Activated T-cell treated with anti-CD3 and anti-CD28 coated beads for 1 hour (primary cell): ENCODE measurements at places on chromosomes 16 and 17.
A peak's percentile ranks its signal among the peaks of the same experiment; 100 is the strongest.

GRCh38 chr16:76386784-76387183 is 109.6 kb downstream of the CNTNAP4 start:
- DNase-seq = no peak

GRCh38 chr17:48102043-48102750 is 919 bp upstream of the CBX1 start:
- no peak for DNase-seq

- DNase-seq = no peak
Observed at GRCh38 chr16:48592839-48593429, 17.0 kb downstream of the N4BP1 start.

DNA sequence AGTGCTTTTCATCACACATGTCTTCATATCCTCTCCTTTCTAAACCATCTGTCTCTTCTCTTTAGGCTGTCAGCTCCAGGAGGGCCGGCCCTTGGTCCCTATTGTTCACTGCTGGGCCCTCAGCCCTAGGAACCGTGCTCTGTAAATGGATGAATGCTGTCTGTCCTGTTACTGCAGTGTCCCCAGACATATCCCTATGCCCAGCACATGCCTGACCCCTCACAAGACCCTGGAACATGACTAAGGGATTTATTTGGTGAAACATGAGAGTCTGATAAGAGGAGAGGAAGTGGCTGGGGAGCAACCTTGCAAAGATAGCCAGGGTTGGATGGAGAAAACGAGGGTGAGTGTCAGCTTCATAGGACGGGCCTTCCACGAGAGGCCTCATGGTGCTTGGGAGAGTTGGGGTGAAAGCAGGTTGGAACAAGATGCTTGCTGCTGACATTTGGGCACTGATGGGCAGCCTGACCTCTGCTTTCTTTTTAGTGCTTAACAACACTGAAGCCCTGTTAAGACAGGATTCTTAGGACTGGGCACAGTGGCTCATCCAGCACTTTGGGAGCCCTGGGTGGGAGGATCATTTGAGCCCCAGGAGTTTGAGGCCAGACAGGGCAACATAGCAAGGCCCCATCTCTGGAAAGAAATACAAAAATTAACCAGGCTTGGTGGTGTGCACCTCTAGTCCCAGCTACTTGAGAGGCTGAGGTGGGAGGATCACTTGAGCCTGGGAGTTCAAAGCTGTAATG is 39.0 kb downstream of the ABCC1 start:
- DNase-seq = no peak

DNA sequence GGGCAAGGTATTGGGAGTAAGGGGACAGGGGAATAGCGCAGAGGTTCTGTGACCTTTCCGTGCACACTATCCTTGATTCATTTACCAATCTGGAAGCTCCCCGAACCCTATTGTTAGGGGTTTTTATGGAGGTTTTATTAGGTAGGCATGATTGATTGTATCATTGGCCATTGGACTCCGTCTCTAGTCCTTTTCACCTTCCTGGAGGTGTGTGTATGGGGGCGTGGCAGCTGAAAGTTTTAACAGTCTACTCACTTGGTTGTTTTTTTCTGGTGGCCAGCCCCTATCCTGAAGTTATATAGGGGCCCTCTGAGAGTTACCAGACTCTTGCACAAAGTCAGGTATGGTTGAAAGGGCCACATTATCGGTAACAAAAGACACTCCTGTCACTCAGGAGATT is 23.0 kb downstream of the MAP2K4 start:
- DNase-seq = no peak

DNA sequence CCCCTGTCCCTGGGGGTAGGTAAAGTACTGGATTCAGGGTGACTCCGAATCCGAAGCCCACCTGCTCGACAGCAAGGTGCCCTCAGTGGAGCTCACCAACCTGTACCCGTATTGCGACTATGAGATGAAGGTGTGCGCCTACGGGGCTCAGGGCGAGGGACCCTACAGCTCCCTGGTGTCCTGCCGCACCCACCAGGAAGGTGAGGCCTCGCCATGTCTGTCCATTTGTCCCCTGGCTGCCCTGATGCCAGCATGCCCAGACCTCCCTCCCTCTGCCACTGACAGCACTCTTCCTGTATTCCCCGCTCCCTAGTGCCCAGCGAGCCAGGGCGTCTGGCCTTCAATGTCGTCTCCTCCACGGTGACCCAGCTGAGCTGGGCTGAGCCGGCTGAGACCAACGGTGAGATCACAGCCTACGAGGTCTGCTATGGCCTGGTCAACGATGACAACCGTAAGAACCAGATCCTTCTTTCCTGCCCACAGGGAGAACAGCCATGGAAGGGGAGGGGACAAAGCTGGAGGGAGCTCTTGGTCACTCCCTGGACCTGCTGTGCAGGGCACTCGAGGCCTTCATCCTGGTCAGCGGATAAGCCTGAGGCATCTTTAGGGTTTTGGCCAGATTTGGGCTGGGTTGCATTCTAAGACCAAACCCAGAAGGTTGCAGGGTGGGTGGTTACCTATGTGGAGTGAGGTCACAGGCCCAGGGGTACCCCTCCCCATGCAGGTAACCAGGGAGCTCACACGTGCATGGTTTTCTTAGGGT is 14.2 kb downstream of the GALK1 start:
- DNase-seq = no peak

GRCh38 chr16:59424714-59425273 is 690.7 kb upstream of the GOT2 start:
- no peak for DNase-seq

DNA sequence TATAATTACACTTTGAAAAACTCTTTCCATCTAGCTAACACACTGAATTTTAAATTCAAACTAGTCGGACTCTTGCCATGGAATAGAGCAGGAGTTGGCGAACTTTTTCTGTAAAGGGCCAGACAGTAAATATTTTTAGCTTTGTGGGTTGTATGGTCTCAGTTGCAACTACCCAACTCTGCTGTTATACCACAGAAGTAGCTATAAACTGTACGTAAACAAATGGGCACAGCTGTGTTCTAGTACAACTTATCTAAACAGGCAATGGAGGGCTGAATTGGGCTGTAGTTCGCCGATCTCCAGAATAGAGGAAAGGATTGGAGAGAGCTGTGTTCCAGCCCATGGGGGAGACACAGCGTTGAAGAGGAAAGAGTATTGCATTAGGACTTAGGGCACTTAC is 8.7 kb downstream of the CNTROB start:
- no peak for DNase-seq

DNA sequence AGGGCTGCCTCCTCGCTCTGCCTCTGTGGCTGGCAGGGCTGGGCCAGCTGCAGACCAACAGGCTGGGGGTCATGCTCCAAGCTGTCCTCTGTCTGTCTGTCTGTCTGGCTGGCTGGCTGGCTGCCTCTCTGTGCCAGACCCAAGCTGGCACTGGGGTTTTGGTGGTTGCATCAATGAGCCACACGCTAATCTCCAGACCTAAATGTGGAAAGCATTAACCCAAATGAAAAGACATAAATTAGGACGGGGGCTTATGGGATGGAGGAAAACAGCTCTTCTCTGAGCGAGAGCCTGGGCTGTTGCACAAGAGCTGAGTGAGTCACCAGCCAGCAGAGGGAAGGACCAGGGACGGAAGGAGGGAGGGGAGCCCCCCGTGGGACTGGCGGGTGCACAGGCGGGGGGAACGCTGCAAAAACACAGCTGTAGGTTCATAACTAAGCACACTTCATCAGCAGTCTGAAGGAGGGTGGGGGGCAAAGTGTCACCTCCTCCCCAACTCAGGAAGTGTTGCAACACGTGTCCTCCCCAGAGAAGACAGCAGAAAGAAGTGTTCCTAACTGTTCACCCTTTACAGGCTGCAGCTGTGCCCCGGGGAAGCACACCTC is 83.4 kb downstream of the GAS7 start:
- DNase-seq = peak; percentile 39

GRCh38 chr17:72266112-72266775 is 145.4 kb downstream of the SOX9 start:
- DNase-seq = no peak

DNA sequence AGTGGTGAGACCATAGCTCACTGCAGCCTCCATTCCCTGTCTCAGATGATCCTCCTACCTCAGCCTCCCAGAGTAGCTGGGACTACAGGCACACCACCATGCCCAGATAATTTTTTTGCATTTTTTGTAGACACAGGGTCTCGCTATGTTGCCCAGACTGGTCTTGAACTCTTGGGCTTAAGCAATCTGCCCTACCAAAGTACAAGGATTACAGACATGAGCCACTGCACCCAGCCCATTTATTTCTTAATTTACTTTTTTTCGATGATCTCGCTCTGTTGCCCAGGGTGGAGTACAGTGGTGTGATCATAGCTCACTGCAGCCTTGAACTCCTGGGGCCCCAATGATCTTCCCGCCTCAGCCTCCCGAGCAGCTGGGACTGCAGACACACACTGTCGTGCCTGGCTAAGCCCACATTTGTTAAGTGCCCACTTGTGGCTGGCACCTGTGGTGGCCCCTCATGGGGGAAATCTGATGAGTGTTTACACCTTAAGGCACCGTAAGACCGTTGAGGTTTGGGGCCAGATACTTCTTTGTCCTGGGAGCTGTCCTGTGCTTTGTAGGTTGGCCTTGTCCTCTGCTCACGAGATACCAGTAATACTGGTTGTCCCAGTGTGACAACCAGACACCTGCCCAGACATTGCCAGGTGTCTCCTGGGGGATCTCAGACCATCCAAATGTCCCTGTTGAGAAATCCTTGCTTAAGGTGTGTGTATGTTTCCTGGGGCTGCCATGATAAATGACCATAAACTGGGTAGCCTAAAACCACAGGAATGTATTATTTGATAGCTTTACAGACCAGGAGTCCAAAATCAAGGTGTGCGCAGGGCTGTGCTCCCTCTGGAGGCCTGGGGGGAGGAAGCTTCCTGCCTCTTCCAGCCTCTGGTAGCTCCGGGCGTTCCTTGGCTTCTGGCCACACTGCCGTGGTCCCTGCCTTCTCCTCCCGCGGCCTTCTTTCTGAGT is 141.4 kb upstream of the GSE1 start:
- DNase-seq = no peak

DNA sequence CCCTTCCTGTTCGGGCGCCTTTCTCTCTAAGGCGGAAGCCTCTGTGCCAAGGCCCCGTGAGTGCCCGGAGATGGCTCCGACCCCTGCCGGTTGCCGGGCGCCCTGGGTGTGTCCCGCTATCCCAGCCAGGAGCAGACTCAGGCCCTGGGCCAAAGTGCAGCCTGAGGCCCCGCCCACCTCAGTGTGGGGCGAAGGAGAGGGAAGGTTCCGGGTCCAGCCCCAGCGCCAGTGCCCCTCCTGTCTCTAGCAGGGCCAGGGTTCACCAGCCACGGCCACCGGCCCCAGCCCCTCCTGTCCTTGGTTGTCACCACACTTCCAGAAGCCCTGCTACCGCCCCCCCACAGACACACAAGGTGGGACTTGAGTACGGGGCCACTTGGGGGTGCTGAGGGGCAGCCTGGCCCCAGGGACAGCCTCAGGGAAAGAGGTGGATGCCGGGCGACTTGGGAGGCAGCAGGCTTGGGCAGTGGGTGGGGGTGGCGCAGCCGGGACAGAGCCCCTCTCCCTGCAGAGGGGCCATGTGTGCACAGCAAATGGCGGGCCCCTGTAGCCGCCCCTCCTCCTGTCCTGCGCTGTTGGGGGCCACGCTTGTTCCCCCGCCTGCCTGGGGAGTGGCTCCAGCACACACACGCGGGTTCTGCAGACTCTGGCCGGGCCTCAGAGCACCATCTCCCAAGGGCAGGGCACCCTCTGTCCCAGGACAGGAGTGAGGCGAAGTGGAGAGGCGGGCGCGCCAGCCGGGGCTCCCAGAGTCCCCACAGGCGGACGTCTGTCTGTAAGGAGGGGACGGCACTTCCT is 6.0 kb downstream of the C1QTNF8 start:
- DNase-seq = no peak

GRCh38 chr16:17409894-17410293 is 60.9 kb downstream of the XYLT1 start:
- DNase-seq = no peak

- no peak for DNase-seq
Observed at GRCh38 chr17:42950044-42950783, 14.0 kb downstream of the AARSD1 start.

DNA sequence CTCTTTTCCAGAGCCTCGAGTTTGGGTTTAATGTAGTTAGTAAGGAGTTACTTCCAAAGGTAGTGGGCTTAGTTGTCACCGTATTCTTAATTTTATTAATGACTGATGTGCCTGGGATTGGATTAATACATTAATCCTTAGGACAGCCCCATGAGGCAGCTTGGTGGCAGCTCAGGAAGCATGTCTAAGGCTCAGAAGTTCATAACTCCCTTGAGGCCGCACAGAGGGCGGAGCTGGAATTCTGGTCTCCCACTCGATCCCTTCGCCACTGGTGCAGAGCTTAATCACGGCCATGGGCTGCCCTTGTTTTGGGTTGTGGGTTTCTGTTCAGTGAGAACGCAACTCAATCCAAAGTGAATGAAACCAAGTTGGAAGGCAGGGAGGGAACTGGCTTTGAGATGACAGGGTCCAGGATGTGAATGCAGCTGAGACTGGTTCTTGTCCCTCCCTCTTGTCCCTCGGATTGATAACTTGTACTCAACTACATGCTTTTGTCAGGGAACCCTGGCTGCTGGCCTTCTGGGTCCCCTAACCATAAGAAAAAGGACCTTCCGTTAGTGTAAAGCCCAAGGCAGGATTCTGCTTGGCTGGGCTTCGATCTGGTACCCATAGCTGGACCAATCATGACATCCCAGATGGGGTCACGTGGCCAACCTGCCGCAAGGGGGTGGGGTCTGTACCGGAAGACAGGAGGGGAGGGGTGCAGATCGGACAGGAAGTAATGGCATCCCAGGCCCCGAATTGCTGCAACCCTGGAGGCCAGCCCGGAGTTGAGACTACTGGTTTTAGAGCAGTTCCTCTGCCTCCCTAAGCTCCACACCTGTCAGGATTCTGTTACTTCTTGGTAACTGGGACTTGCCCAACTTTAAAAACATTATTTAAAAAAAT is 45.4 kb downstream of the SNX20 start:
- DNase-seq = no peak

- no peak for DNase-seq
Observed at GRCh38 chr16:87331241-87331801, 14.1 kb upstream of the C16orf95 start.
